ENCODE measurements at places on chromosomes 2 and 18.

DNA sequence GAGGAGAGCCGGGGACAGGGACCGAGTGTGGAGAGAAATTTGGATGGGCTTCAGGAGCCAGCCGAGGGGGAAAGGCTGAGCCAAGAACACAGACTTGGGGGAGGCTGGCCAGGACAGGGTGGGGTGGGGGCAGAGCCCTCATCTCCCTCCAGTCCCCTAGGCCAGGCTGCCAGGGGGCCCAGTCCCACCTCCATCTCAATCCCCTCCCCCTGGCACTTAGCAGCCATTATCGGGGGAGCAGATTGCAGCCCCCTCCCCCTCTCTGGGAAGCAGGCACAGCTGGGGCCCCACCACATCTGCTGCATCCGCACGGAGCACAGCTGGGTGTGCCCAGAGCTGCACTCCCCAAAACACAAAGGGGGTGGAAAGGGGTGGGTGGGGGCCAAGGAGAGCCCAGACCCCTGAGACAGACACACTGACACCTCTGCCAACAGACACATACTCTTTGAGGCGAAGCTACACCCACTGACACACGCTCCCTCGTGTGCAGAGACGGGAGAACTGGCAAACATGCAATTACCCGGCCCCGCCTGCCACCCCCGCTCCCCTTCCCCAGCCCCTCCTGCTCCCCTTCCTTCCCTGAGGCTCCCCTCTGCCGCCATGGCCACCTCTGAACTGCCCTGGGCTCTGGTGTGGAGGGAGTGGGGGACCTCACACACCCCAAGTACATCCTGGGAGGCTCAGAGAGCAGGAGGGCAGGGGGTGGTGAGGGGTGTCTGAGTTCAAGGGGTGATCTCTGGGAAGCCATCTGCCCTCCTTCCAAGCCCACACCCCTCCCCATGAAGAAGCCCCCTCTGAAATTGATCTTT, 5.1 kb upstream of the ASIC4 start:
- no peak for DNase-seq

DNA sequence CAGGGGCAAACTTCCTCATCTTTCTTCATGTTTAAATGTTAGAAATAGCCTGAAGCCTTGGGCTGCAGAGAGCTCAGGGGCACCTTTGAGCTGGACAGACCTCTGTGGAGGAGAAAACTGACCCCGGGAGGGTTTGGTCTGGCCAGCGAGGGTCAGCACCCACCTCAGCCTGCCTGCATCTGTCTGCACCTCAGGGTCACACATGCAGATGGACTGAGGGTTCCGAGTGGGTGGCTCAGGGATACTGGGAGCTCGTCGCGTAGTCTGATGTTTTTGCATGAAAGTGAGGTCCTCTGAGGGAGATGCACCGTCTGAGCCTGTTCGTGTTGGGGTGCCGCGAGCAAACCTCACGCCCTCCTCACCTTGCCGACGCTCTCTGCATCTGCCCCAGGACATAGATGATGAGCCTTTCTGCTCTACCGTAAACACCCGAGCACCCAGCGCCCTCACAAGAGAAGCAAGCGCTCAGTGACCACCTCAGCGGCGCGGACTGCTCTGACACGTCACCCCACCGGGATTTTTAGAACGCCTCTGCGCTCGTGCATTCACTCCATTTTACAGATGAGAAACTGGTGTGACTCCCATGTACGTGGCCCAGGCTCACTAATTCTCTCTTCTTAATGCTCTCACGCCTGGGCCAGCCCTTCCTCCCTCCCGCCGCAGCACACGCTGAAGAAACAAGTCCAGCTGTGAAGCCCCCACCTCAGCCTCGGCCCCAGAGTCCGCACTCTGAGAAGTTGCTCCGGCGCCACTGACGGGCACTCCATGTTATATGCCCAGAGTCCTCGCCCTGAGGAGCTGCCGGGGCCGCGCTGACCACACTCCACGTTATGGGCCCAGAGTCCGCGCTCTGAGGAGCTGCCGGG, 9.5 kb downstream of the KCNG2 start:
- DNase-seq: no peak

- no peak for DNase-seq
These were observed 36.3 kb downstream of the SLC35F5 start for GRCh38 chr2:113720167-113720566.

DNA sequence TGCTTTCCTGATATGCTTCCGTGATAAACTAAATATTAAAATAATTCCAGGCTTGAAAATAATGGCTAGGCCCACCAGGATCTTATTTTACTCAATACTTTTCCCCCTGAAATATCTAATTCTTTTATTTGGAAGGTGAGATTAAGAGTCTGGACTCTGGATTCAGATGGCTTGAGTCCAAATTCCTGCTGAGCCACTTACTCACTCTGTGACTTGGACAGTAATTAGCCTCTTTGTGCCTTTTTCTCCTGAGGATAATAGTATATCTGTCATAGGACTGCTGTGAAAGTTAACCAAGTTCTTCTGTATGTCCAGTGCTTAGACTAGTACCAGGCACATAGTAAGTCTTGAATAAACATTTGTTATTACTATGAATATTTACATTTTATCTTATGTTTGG, 127.3 kb upstream of the ERBB4 start:
- no peak for DNase-seq

Measured in stimulated activated CD8-positive, alpha-beta memory T cell treated with anti-CD3 and anti-CD28 coated beads, Interleukin-7, amount 100 ng/mL, for 1 hour (primary cell).